Fibroblast of lung (primary cell): ENCODE measurements at places on chromosomes 6 and 20. TPM values are rescaled to one million over a fixed set of nuclear protein-coding genes. Genes with fewer than 3 reads are reported as not detected.

Gene RWDD1
- total RNA-seq, result 21.1 and 22.8 TPM in 2 replicates

Gene DEFB128
- not detected in 2 replicates for total RNA-seq

Gene MYH7B
- total RNA-seq, result 0.26 and 0.33 TPM in 2 replicates

DNA sequence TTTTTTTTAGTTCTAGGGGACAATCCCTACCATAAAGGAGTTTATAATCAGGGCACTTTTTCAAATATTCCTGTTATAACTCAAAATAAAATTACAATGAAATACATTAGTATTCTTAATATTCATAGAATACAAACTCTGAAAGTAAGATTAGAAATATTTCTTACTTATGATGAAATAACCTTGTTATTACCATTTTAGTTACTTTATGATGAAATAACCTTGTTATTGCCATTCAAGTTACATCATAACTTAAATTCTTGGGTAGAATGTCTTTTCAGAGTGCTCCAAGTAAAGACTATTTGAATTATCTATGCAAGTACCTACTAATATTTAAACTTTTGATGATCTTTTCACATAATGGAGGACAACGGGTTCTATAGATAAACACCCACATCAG lies 43.2 kb downstream of the PACRG start:
- no peak for DNase-seq

DNA sequence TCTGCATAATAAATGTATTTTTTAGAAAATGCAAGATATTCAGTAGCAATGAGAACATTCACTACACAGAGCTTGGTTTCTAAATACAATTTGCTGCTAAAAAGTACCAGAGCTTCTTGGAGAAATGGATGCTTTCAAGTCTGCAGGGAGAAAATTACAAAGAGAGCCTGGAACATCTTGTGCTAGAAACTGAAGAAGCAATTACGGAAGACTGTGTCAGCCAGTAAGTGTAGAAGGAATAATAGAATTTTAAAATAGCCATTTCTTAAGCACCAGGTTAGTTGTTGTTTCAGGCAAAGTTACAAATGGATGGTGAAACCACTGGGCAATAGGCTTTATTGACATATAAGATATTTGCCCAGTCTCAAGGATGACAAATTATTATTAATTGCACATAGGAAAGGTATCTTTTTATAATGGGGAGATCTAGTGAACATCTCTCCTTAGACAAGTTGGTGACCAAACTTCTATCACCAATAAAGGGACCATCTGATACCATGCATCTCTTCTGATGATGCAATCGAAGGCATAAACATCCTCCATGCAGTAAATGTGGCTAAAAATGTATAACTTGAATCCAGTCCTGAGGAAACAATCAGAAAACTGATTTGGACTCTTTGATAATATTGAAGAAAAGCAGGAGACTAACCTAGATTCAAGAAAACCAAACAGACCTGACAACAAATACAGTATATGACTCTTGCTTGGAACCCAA lies 81.7 kb downstream of the ARHGAP18 start:
- DNase-seq, result no peak

GRCh38 chr20:62507323-62507722 lies 31.5 kb upstream of the GATA5 start:
- DNase-seq, result no peak

- no peak for DNase-seq
Measured at GRCh38 chr20:719816-720215, 44.2 kb upstream of the SCRT2 start.
